ENCODE measurements at places on chromosomes 4 and X.

GRCh38 chrX:8971116-8971515 is 62.8 kb downstream of the FAM9B start:
- DNase-seq: no peak

- DNase-seq: no peak
Observed at GRCh38 chr4:170978990-170979389, 834.2 kb upstream of the GALNTL6 start.

- no peak for DNase-seq
Observed at GRCh38 chr4:41299486-41299885, 42.8 kb downstream of the UCHL1 start.

- no peak for DNase-seq
Observed at GRCh38 chrX:5265324-5265850, 963.3 kb downstream of the NLGN4X start.

GRCh38 chr4:157012296-157012695 is 40.7 kb upstream of the PDGFC start:
- DNase-seq: no peak

DNA sequence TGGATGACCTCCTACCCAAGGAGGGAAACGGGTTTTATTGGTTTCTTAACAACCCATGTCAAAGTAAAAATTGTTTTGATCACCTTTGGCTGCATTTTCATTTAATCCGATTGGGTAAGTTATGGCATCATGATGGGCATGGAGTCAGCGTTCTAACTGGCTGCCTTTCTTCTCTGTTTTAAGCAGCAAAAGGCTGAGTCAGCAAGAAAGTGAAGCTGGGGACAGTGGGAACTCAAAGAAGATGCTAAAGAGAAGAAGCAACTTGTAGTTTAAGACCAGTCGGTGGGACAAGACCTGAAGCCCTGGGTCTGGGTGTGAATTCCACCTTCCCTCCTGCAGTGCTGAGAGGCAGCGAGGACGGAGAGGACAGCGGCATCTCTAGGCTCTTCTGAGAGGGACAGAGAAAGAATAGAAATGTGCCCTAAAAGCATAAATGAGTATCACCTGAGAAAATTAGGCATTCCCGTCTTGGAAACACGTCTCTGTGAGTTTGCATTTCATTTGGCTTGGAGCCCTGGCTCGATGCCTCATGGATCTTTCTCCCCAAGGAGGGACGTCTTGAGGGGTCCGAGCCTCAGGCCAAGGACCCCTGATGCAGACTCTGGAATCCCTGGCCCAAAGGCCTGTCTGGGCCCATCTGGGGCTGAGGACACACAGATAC is 82.0 kb downstream of the CRMP1 start:
- no peak for DNase-seq

GRCh38 chr4:38955957-38956356 is 76.3 kb downstream of the TMEM156 start:
- no peak for DNase-seq

DNA sequence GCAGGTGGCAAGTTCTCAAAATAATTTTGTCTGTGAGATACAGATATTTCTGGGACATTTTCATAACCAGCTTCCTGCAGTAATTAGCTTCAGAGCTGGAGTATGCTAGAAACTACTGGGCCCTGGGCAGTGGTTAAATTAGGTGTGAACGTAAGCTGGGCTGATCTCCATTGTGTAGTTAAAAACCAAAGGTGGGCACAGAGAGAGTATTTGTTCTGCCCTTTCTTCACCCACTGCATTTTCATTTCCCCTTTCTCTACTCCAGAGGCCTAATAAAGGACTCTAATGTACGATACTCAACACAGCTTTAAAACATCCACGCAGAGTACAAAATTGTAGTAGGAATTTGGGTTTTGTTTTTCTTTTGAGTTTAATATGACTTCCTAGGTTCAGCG is 252.7 kb downstream of the SPRY1 start:
- DNase-seq: no peak

- DNase-seq: no peak
Observed at GRCh38 chr4:54542540-54543041, 115.2 kb upstream of the KIT start.
